ENCODE measurements at places on chromosomes 4 and X. TPM values are rescaled to one million over a fixed set of nuclear protein-coding genes. Genes with fewer than 3 reads are reported as not detected.
A peak's percentile ranks its signal among the peaks of the same experiment; 100 is the strongest.

Gene CSAG3
- total RNA-seq: not detected

Gene PDE6B
- total RNA-seq: 5.5 TPM

Gene XKRX
- 8.1 TPM for total RNA-seq

Gene SLC49A3
- total RNA-seq: 31.5 TPM

Gene DDIT4L
- 0.92 TPM for total RNA-seq

- no peak overlapping the region for H3K4me3 ChIP-seq
- H3K36me3 ChIP-seq: no peaks in the 10 kb centered on the region
- H3K27ac ChIP-seq: no peak overlapping the region
- H3K4me1 ChIP-seq: no peaks in the 10 kb centered on the region
- H3K27me3 ChIP-seq: no peaks in the 10 kb centered on the region
Observed at GRCh38 chr4:100657187-100657586, 139.4 kb upstream of the EMCN start.

DNA sequence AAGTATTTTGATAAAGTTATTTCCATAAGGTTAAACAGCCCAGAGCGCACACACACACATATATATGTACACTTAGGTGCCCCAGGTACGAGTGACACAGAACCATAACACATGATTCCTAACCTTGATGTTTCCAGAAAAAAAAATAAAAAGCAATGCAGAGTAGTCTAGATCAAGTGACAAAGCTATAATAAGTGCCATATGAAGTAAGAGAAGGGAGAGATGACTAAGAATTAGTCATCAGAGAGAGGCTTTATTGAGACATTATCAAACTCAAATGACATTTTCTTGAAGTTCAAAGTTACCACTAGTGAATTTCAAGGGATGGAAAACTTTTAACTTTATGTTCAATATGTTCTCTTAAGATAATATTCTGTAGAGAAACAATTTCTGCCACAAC is 215.0 kb downstream of the HTR2C start:
- H3K27me3 ChIP-seq: no peaks in the 10 kb centered on the region
- H3K36me3 ChIP-seq: no peaks in the 10 kb centered on the region
- no peak overlapping the region for H3K4me3 ChIP-seq

GRCh38 chrX:13128104-13128503 is 83.7 kb upstream of the FAM9C start:
- H3K4me3 ChIP-seq: no peak overlapping the region
- no peaks in the 10 kb centered on the region for H3K27me3 ChIP-seq
- no peak overlapping the region for H3K27ac ChIP-seq
- no peaks in the 10 kb centered on the region for H3K36me3 ChIP-seq
- peaks cover 24% of the 10 kb centered on the region for H3K4me1 ChIP-seq

DNA sequence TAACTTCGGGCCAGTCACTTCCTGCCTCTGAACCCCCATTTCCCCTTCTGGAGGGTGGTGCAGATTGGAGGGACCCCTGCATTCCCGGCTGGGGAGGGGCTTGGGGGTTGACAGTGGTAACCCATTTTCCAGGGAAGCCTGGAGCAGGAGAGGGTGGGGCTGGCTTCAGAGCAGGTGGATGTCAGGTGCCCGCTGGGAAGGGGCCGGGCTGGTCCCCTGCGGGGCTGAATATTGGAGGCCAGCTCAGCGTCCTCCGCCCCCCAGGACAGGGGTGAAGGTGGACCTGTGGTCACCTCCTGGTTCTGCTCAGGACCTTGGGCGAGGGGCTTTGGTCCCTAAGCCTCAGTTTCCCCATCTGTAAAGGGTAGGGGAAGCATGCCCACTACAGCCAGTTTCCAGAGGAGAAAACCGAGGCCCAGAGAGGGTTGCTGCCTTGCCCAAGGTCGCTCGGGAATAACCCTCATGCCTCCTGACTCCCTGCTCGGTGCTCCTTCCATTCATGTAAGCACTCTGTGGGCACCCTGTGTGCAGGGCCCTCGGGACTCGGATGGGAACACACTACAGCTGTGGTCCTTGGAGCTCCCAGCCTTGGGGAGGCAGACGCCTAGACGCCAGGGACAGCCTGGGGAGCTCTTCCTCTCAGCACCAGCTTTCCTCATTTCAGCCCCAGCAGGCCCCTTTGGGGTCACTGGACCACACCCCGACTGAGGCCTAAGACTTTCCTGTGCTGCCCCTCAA is 683 bp downstream of the MAN2B2 start:
- peaks cover 19% of the 10 kb centered on the region for H3K4me1 ChIP-seq
- peak overlapping the region; percentile 84 for H3K27ac ChIP-seq
- no peak for DNase-seq
- H3K36me3 ChIP-seq: peaks cover 35% of the 10 kb centered on the region

GRCh38 chrX:133608406-133608805 is 193.1 kb upstream of the GPC4 start:
- DNase-seq: no peak
- H3K27ac ChIP-seq: no peak overlapping the region
- H3K36me3 ChIP-seq: no peaks in the 10 kb centered on the region
- no peak overlapping the region for H3K4me3 ChIP-seq
- peaks cover 4% of the 10 kb centered on the region for H3K4me1 ChIP-seq
- H3K27me3 ChIP-seq: no peaks in the 10 kb centered on the region

DNA sequence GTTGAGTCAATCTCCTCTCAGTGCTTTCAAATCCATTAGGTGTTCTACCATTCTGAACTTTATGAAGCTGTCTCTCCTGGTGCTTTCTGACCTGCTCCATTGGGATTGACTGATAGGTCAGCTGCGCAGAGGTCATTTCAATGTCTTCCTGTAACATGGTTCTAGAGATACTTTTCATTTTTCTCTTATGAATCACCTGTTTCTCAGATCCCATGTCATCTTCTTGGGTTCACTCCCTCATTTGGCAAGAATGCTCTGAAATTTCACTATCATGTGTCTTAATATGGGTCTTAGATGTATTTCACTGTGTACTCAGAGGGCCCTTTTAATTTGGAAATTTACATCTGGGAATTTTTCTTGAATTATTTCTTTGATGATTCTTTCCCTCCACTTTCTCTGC is 13.8 kb upstream of the PGM2 start:
- DNase-seq: no peak
- no peak overlapping the region for H3K4me3 ChIP-seq
- H3K36me3 ChIP-seq: no peaks in the 10 kb centered on the region
- no peaks in the 10 kb centered on the region for H3K4me1 ChIP-seq
- no peaks in the 10 kb centered on the region for H3K27me3 ChIP-seq
- no peak overlapping the region for H3K27ac ChIP-seq

DNA sequence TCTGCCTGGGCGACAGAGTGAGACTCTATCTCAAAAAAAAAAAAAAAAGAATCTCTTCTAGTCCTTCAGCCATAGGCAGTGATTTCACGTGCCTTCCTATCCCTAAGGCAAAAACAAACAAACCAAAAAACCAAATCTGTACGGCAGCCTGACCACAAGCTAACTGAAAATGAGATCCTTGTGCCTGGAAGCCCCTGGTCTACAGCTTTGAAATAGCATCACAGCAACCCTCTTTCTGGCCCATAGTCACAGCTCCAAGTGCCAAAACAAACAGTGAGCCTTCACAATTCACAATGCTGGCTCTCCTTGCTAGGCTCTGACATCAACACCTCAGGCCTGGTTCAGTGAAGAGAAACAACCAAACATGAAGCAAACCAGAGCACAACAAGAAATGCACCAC is 46.1 kb downstream of the TMEM150C start:
- H3K27me3 ChIP-seq: no peaks in the 10 kb centered on the region
- H3K27ac ChIP-seq: no peak overlapping the region
- no peaks in the 10 kb centered on the region for H3K4me1 ChIP-seq
- no peak overlapping the region for H3K4me3 ChIP-seq
- DNase-seq: no peak
- no peaks in the 10 kb centered on the region for H3K36me3 ChIP-seq

- no peak overlapping the region for H3K4me3 ChIP-seq
- H3K27me3 ChIP-seq: no peaks in the 10 kb centered on the region
- no peak overlapping the region for H3K27ac ChIP-seq
- no peaks in the 10 kb centered on the region for H3K36me3 ChIP-seq
Observed at GRCh38 chrX:104749951-104750610, 184.1 kb downstream of the IL1RAPL2 start.

GRCh38 chr4:95102162-95102790 is 344.5 kb downstream of the BMPR1B start:
- H3K36me3 ChIP-seq: no peaks in the 10 kb centered on the region
- H3K27ac ChIP-seq: no peak overlapping the region
- H3K4me3 ChIP-seq: no peak overlapping the region

DNA sequence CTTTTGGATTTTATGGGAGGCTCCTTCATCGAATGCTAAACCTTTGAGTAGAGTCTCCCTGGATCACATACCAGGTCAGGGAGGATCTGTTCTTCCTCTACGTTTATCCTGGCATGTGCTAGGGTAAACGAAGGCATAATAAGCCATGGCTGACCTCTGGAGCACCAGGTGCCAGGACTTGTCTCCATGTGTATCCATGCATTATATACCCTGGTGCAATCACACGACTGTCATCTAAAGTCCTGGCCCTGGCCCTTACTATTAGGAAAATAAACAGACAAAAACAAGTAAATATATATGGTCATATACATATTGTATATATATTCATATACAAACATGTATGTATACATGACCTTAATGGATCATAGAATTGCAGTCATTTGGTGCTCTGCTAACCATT is 21.2 kb downstream of the EREG start:
- no peak for DNase-seq
- H3K4me3 ChIP-seq: no peak overlapping the region
- H3K4me1 ChIP-seq: no peaks in the 10 kb centered on the region
- no peak overlapping the region for H3K27ac ChIP-seq
- no peaks in the 10 kb centered on the region for H3K36me3 ChIP-seq

DNA sequence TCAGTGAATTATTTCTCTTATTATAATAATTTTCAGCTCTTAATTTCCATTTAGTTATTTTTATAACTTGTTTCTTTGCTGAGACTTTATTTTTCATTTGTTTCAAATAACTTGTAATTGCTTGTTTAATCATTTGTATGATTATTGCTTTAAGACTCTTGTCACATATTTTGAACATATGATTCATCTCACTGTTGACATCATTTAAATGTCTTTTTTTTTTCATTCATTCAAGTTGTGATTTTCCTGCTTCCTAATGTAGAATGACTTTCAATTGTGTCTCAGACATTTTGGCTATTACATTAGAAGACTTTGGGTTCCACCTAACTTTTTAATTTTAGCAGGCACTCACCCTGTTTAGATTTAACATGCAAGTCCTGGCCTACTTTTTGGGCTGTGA is 234.8 kb upstream of the DIPK2B start:
- no peaks in the 10 kb centered on the region for H3K4me1 ChIP-seq
- no peak for DNase-seq
- no peaks in the 10 kb centered on the region for H3K27me3 ChIP-seq

DNA sequence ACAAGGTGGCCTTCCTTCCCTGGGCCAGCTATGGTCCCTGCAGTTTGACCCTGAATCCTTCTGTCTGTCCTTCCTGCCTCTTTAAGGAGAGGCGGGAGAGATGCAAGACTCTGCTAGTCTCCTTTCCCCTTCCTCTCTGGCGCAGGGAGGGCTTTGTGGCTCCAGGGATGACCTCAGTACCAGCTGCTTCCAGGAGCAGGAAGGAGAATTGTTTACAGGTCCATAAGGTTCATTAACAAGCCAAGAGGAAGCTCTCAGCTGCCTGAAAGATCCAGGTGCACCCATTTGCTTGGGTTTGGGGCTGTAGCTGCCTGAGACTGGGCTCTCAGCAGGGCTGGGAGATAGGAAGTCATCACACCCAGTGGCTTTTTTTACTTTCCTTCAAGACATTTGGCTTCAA is 4.0 kb upstream of the FATE1 start:
- no peaks in the 10 kb centered on the region for H3K27me3 ChIP-seq
- H3K27ac ChIP-seq: no peak overlapping the region
- H3K4me1 ChIP-seq: no peaks in the 10 kb centered on the region
- H3K4me3 ChIP-seq: no peak overlapping the region

GRCh38 chr4:111813555-111814140 is 331.6 kb upstream of the FAM241A start:
- DNase-seq: no peak
- no peaks in the 10 kb centered on the region for H3K36me3 ChIP-seq
- no peaks in the 10 kb centered on the region for H3K27me3 ChIP-seq
- H3K4me3 ChIP-seq: no peak overlapping the region
- no peaks in the 10 kb centered on the region for H3K4me1 ChIP-seq
- H3K27ac ChIP-seq: no peak overlapping the region

Data from lower lobe of right lung (tissue), 2 donors.